ENCODE measurements at places on chromosomes 16 and 17.
A peak's percentile ranks its signal among the peaks of the same experiment; 100 is the strongest.

DNA sequence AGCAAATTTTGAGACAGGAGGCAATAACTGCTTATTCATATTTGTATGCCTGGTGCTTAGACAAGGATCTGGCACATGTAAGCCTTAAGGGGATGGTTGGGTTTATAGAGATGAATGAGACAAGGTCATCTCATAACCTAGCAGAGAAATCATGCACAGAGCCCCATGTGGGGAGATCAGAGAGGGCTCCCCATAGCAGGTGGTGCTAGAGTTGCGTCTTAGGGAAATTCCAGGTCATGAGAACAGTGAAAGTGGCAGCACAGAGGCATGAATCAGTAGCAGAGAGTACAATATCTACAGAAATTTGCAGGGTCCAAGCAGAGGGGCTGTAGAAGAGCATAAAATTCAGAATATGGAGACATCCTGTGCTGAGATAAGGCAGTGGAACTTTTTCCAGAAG lies 57.3 kb downstream of the SLC6A2 start:
- no peak for DNase-seq

GRCh38 chr16:30551781-30552180 lies 6.4 kb downstream of the ZNF764 start:
- DNase-seq: no peak

DNA sequence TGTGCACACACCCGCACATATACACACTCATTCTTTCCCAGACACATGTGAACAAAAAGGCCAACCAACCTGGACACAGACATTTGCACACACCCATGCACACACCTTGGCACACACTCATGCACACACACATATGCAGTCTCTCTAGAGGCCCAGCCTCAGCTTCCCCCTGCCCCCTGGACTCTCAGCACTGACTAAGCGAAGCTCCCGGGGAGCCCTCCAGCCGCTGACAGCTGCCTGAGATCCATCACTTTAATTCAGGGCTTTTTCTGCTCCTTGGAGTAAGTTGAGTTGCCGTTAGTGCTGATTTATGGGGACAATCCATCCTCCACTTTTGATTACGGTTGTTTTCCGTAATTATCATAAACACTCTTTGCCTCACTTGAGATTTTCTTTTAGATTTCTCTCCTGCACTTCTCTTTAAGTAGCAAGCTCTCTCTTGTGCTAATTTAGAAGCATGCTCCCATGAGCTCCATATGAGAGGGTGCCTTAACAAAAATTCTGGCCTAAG lies 158.6 kb upstream of the CDC42EP4 start:
- no peak for DNase-seq

DNA sequence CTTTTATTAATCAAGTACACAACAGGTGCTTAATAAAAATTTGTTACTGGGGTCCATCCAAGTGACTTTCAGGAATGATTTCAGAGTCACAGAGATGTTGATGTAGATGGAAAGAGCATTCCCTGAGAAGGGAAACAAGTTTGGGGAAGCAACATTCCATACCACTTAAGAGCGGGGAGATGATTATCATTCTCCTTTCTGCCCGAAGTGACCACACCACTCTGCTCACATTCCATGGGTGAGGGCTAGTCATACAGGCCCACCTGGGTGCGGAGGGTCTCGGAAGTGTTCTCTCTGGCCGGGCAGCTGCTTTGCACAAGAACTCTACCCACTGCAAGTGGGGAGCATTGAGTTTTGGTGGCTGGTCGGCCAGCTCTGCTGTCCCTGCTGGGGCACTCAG lies 231.4 kb downstream of the SNX29 start:
- no peak for DNase-seq

DNA sequence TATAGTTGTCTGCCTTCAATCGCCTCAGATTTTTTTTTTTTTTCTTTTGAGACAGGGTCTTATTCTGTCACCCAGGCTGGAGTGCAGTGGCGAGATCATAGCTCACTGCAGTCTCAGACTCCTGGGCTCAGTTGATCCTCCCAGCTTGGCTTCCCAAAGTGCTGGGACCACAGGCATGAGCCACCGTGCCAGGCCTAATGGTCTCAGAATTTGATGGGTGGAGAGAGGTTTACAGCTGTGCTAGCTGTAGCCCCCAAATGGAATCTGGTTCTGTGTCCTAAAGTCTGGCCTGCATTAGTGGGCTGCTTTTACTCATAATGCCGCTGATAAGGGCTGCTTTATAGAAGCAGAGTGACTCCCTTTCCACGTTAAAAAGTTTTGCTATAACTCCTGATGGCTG lies 5.1 kb downstream of the ZNRF1 start:
- DNase-seq: no peak

DNA sequence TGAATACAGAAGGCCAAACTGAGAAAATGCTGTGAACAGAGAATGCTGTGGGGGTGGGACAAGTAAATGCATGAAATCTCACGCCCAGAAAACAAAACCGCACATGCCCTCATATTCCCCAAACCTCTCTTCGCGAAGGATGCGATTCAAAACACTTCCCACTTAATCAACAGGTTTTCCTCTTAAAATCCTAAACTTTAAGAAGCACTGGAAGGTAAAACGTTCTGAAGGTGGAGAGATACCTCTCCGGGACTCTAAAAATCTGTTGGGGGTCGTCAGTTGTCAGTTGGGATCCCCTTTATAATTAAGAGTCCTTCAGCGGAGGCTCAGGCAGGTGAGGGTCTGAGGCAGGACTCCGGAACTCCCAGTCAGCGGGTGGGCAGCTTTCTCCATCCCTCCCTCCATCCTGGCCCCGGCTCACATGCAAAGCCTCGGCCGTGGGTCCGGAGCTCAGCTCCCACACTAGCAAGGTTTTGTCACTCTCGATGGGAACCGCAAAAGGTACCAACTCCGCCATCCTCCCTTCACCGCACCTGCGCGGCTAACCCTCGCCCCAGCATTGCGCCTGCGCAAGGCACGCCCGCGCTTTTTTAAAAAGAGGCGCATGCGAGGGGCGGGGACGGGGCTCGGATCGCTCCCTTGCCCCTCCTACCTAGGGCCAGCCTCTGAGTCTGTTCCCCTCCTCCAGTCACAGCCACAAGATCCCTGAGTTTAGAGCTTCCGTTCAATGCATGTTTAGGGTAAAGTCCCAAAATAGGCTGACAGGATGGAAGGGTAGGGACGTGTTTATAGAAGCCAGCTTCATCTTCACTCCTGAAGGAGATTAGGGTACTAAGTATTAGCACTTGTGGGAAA lies at the start of gene RDM1:
RDM1 (minus strand) TSS at position 563 of the 855 bp plus-strand sequence; CDS start at position 517, 46 bp downstream.
- no peak for DNase-seq

- DNase-seq: no peak
Measured at GRCh38 chr17:39015546-39015935, 48.3 kb upstream of the FBXO47 start.

DNA sequence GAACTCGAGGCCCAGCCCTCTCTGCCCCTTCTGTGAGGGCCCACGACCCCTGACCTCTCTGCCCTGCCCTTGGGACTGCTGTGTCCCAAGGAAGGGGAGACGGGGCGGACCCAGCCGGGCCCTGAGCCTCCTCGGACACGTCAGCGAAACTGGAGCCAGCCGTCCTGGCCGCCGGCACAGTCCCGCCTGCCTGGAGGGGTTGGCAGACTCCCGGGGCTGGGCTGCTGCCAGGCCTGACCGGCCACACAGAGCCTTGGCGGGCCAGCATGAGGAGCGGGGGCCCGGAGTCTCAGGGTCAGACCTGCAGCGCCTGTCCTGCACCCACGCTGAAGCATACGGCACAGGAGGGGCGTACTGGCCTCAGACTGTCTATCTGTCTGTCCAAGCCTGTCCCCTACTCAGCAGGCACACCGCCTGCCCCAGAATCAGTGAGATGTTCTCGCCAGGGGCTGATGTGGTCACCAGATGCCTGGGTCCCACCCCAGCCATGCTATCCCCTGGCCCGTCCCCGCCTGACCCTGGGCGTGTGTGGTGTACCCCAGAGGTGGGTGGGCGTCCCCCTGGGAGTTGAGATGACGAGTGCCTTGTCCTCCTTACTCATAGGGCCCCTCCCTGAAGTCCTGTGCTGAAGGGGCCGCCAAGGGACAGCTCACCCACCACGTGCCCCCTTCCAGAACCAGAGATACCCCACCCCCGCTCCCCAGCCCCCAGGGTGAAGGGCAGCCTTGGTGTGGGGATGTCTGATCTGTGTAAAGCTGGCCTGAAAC lies 4.7 kb downstream of the VASN start:
- DNase-seq: no peak

DNA sequence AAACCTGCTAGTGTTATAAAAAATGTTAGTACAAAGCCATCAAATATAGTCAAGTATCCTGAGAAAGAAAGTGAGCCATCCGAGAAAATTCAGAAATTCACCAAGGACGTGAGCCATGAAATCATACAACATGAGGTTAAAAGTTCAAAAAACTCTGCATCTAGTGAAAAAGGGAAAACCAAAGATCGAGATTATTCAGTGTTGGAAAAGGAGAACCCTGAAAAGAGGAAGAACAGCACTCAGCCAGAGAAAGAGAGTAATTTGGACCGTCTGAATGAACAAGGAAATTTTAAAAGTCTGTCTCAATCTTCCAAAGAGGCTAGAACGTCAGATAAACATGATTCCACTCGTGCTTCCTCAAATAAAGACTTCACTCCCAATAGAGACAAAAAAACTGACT lies 31.7 kb downstream of the RBBP6 start:
- no peak for DNase-seq

DNA sequence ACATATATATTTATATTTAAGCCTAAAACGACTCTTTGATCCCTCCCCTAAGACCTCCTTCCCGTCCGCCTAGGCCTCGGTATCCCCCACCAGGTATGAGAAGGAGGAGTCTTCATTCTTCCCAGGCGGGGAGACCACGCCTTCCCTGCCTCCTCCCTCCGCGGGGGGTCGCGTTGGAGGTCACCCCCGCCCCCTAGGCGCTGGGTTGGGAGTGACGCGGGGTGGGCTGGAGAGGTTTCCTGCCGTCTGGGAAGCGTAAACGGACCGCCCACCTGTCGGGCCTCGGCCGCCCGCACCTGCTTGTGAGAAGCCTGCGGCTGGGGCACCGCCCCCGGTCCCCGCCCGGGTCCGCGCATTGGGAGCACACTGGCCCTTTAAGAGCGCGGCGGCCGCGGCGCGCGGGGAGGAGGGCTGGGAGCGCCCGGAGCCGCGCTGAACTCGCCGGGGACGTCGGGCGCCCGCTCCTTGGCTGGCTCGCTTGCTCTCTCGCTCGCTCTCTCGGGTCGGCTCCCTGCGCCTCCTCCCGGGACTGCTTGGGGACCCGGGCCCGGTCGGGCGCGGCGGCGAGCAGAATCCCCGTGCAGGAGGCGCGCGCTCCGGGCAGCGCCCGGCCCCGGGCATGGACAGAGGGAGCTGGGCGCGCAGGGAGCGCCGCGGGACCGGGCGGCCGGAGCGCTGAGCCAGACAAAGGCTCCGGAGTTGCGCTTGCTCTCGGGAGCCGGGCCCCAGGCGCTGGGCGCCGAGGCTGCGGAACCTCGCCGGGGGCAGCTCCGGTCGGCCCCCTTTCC lies at the start of gene MMP15:
MMP15 (plus strand) TSS at position 404 of the 788 bp plus-strand sequence. CDS start 597 bp downstream, outside the sequence.
- peak; percentile 27 for DNase-seq

DNA sequence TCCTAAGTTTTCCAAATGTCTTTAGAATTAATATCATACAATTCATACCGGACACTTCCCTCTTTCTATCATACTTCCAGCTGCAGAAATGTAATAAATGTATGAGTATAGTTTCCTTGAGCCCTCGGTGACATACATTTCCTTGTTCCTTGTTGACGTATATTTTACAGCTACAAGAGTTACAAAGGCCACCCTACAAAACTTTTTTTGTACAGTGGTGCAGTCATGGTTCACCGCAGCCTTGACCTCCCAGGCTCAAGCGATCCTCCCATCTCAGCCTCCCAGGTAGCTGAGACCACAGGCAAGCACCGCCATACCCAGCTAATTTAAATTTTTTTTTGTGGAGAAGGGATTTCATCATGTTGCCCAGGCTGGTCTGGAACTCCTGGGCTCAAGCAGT lies 7.2 kb upstream of the DUS1L start:
- DNase-seq: no peak

- DNase-seq: no peak
Measured at GRCh38 chr17:15281909-15282308, 16.8 kb upstream of the PMP22 start.

DNA sequence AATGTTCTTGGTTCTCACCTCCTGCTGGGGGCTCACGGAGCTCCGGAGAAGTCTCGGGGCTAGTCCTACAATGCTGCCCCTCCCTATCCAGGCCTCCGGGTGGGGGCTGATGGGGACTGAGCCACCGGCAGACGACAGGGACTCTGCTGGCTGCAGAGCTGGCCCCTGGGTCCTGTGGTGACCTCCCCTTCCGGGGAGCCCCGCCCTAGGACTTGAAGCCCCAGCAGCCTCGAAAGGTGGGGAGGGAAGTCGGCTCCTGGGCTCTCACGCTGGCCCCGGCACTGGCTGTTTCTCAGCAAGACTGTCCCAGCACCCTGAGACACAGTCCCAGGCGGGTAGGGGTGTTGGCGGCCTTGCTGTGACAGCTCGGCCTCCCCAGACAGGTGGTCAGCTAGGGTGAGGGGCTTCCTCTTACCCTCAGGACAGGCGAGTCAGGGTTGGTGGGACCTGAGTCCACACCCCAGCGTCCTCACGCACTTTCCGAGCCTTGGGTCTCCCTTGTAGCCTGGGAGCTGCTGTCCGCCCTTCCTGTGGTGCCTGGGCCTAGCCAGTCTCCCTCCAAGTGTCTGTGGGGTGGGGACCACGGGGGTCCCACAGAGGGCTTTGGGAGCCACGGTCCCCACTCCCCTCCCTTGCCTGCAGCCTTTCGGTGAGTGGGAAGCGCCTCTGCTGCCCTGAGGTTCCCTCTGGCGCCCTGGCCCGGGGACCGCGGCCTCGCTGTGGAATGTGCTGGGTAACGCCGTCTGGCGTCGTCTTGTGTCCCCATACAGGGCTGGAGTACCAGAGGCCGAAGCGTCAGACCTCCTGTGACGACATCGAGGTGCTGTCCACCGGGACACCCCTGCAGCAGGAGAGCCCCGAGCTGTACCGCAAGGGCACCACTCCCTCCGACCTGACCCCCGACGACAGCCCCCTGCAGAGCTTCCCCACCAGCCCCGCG lies 76.6 kb downstream of the KLHDC4 start:
- no peak for DNase-seq

DNA sequence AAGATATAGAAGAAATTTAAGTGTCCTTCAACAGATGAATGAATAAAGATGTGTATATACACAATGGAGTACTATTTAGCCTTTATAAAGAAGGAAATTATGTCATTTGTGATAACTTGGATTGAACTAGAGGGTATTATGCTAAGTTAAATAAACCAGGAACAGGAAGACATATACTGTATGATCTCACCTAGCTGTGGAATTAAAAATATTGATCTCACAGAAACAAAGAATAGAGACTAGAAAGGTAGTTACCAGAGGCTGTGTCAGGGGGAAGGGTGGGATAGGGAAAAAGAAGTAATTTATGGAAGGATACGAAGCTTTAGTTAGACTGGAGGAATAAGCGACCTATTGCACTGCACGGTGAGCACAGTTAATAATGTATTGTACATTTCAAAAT lies 5.4 kb upstream of the ZNF267 start:
- no peak for DNase-seq

- DNase-seq: no peak
Measured at GRCh38 chr17:80191192-80191591, 21.4 kb downstream of the CARD14 start.

- no peak for DNase-seq
Measured at GRCh38 chr16:10669791-10670190, 24.9 kb downstream of the TEKT5 start.
